ENCODE measurements at places on chromosomes 11 and 22. TPM values are rescaled to one million over a fixed set of nuclear protein-coding genes. Genes with fewer than 3 reads are reported as not detected.

DNA sequence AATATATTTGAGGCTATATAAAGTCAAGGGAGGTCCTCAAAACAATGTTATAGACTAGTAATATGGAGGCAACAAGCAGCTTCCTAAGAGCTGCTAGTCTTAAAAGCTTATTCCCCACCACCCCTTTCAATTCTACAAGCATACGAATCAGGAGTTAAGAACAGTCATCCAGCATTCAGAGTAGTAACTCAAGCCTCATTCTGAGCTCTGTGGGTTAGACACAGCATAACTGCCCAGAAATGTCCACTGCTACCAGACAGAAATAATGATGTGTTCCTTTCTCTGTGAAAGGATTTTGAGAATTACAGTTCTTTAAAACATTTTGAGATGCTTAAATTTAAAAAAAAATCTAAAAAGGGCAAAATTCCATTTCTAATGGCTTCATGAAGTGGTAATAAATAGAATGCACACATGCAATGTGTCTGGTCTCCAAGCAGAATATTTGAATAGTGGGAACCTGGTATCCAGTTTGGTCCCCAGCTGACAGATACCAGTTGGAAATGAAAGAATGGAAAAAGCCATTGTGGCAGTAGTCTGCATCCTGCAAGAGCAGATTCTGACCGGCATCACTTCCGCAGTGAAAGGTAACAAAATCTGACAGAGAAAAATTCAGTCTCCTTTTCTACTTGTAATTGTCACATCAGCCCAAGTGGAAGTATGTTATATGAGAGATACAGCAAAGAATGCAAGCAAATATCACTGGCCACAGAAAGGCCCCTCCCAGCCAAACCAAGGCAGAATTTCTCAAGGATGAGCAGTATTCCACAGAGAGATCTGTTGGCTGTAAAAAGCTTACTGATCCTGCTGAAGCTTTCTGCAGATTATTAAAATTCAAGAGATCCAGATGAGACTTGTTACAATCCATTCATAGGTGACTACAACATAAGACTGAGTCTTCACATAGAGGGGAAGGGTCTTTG is 310.8 kb upstream of the PITPNB start:
- H3K36me3 ChIP-seq = no peaks in the 10 kb centered on the region
- H3K4me1 ChIP-seq = no peaks in the 10 kb centered on the region
- no peak overlapping the region for H3K27ac ChIP-seq
- no peak overlapping the region for H3K4me3 ChIP-seq
- H3K27me3 ChIP-seq = no peaks in the 10 kb centered on the region

DNA sequence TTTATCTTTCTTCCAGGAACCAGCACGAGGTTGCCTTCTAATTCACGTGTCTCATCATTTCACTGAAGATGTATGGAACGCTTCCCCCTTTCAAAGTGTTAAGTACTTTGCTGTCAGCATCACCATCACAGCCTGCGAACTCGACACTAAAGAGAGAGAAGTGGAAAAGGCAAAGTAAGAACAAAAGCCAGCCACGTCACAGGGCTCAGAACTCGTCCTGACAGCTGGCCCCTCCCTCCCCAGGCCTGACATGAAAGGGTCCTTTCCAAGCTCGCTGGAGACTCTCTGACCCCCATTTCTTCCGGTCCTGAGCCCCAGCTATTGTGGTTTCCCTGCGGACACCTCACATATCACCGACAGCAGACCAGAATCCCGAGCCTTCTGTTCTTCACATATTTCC is 177.8 kb upstream of the NTM start:
- ATAC-seq = no peak
- no peaks in the 10 kb centered on the region for H3K27me3 ChIP-seq
- no peaks in the 10 kb centered on the region for H3K36me3 ChIP-seq
- no peak overlapping the region for H3K27ac ChIP-seq
- no peak overlapping the region for H3K4me3 ChIP-seq
- no peaks in the 10 kb centered on the region for H3K4me1 ChIP-seq

GRCh38 chr11:115965767-115966504 is 461.7 kb upstream of the CADM1 start:
- H3K36me3 ChIP-seq = no peaks in the 10 kb centered on the region
- H3K4me3 ChIP-seq = no peak overlapping the region
- no peak overlapping the region for H3K27ac ChIP-seq
- H3K4me1 ChIP-seq = peaks cover 16% of the 10 kb centered on the region
- peaks cover 22% of the 10 kb centered on the region for H3K27me3 ChIP-seq

- no peak for ATAC-seq
- H3K27ac ChIP-seq = no peak overlapping the region
- no peaks in the 10 kb centered on the region for H3K27me3 ChIP-seq
These were observed 22.0 kb downstream of the CHID1 start for GRCh38 chr11:888310-889212.

The AQP11 gene
- total RNA-seq = 1.1 TPM
